CD4-positive, CD25-positive, alpha-beta regulatory T cell (primary cell): ENCODE measurements at places on chromosomes 3 and 15. TPM values are rescaled to one million over a fixed set of nuclear protein-coding genes. Genes with fewer than 3 reads are reported as not detected.

Gene WNT5A
- polyA plus RNA-seq: not detected

Gene SEMA3F
- polyA plus RNA-seq: not detected

Gene CPNE4
- polyA plus RNA-seq: not detected

Gene ZMYND10
- polyA plus RNA-seq: not detected

Gene SEMA7A
- polyA plus RNA-seq: 0.39 TPM

Gene KCNMB3
- polyA plus RNA-seq: 0.65 TPM

Gene FANCD2
- polyA plus RNA-seq: 10.4 TPM

Gene SH3GL3
- not detected for polyA plus RNA-seq

Gene TGFBR2
- polyA plus RNA-seq: 35.8 TPM

Gene ALDH1A3
- polyA plus RNA-seq: not detected

Gene ZNF660
- not detected for polyA plus RNA-seq

Gene TEX9
- 0.87 TPM for polyA plus RNA-seq

Gene PRRT3
- polyA plus RNA-seq: 4.0 TPM

Gene SLC51B
- not detected for polyA plus RNA-seq

Gene PPP1R14D
- polyA plus RNA-seq: not detected

Gene SLC49A4
- polyA plus RNA-seq: 3.3 TPM

Gene LMLN
- 2.3 TPM for polyA plus RNA-seq

Gene GUCA1C
- not detected for polyA plus RNA-seq

Gene CCDC54
- polyA plus RNA-seq: not detected

Gene IL20RB
- 0.42 TPM for polyA plus RNA-seq

Gene ANKUB1
- not detected for polyA plus RNA-seq

Gene PCYT1A
- polyA plus RNA-seq: 22.6 TPM

Gene ASB7
- 10.5 TPM for polyA plus RNA-seq

Gene GAP43
- polyA plus RNA-seq: not detected

Gene SUCNR1
- polyA plus RNA-seq: not detected

Gene DPH3
- polyA plus RNA-seq: 23.1 TPM

Gene SLC6A1
- not detected for polyA plus RNA-seq

Gene ASB14
- 0.20 TPM for polyA plus RNA-seq

Gene CHRNA3
- polyA plus RNA-seq: not detected

Gene GBE1
- polyA plus RNA-seq: 8.6 TPM
